ENCODE measurements at places on chromosomes 1 and 21.

GRCh38 chr1:13224480-13225060, 1.4 kb downstream of the PRAMEF18 start:
- no peak for DNase-seq

- DNase-seq = peak; percentile 52
Observed at GRCh38 chr1:230067419-230067870, 407 bp downstream of the GALNT2 start.

GRCh38 chr1:236702791-236703394, 16.6 kb downstream of the ACTN2 start:
- no peak for DNase-seq

DNA sequence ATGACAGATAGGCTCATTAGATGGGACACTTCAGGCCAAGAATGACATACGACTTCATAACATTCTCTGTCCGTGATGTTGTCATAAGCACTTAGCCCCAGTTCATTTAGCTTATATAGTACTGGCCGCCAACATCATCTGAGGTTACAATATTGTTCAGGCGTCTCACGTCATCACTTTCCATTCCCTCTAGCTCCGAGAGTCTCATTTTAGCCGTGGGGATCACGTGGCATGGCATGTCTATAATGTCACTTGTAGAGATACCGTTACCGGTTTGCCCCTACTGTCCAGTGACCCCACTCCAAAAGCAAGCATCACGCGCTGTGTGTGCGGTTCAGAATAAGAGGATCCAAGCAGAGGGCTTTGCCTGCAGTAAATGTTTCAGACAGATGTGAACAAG, 34.6 kb upstream of the HEATR1 start:
- DNase-seq = peak; percentile 79

GRCh38 chr1:183075861-183076260, 52.6 kb downstream of the LAMC1 start:
- no peak for DNase-seq

- DNase-seq = no peak
Observed at GRCh38 chr1:161266202-161266601, 7.7 kb downstream of the PCP4L1 start.

DNA sequence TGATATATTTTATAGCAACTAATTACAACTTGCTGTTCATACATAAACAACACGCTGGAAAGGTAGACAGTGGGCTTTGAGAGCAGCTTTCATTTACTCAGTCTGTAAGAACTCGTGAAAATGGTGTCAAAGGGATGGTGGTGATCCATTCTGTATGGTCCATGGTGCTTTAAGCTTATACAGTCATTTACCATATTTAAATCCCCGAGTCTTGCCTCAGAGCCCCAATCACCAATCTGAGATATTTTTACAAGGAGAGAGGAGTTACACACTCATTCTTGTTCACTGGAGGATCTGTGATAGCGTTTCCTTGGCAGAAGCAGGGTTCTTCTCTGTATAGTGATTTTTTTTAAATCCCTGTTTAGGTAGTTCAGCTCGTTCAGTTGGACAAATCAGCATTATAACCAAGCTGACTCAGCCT, 694.6 kb downstream of the USP25 start:
- DNase-seq = peak; percentile 75

GRCh38 chr21:32282992-32283391, 4.1 kb upstream of the MIS18A start:
- DNase-seq = no peak

GRCh38 chr1:55827350-55827749, 612.2 kb upstream of the USP24 start:
- DNase-seq = no peak

DNA sequence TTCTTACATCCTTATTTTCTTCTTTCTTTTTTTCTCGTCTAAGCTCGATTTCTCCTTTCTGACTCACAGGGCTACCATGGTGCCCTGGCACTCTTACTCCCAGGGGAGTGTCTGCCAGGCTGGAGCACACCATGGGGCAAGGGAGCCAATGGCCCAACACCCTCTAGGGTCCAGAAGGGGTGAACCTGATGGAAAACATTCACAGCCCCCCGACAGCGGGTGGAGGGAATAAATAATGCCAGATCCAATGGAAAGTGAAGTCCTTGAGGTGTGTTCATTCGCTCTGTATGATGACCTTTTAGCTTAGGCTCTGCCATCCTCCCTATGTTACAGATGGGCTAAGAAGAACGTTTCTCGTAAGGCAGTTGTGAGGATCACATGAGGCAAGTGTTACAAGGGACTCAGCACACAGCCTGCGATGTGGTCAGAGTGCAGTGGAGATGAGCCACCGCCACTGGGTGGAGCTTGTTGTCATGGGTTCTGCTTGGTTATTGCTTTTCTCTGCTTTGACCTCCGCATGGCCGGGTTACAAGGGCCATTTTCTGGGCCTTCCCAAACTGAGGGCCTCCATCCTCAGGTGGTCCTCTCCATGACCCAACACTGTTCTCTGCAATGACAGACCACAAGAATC, 3.5 kb upstream of the FCMR start:
- DNase-seq = no peak

- no peak for DNase-seq
Observed at GRCh38 chr1:10615332-10615731, 140.6 kb downstream of the PEX14 start.

DNA sequence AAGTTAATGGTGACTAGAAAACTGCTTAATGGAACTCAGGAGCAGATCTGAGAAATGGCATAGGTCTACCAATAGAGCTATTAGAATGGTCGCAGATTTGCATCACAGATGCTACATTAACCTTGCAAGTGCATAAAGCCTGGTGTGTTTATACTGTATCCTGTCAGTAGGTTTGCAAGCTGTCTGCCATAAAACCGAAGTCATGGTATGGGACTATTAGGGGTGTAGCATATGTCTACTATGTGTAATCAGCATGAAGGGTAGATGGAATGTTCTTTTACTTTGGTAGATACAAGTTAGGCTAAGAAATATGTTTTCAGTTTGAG, 574.2 kb upstream of the ADGRL2 start:
- no peak for DNase-seq

GRCh38 chr1:119648620-119649004, 546 bp upstream of the ZNF697 start:
- DNase-seq = no peak

GRCh38 chr21:14833241-14833640, 231.6 kb downstream of the NRIP1 start:
- no peak for DNase-seq

- no peak for DNase-seq
Observed at GRCh38 chr1:10295481-10296085, 85.2 kb downstream of the KIF1B start.

DNA sequence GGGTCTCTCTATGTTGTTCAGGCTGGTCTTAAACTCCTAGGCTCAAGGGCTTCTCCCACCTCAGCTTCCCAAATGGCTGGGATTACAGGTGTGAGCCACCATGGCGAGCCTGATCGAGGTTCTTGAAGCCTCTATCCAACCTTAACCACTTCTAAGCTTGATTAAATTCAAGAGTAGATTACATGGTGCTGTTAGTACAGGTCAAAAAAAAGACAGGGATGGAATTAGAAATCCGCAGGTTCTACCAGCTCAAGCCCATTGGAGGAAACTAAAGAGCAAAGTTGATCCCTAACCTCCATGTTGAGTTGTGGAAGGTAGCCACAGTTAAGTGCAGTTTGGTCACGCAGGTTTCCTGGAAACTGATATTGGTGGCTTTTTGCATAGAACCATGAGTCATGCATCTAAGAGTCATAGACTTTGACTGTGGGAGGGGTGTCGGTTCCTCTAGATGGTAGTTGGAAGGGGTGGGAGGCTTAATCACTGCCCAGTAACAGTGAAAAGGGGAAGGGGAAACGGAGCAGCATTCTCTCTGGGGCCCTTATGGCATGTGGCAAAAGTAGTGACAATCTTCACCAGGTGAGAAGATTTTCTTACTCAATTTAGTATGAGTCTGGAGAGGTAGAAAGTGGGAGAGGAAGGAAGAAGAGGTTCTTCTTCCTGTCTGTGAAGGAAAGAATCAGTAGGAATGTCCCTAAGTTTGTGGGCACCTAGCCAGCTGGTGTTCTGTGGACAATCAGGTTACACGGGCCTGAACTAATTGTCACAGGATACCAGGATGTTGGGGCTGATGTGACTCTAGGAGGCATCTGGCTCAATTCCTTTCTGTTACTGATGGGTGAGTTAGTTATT, 7.0 kb downstream of the CD53 start:
- DNase-seq = no peak

- no peak for DNase-seq
Observed at GRCh38 chr1:4960336-4960735, 305.9 kb downstream of the AJAP1 start.

DNA sequence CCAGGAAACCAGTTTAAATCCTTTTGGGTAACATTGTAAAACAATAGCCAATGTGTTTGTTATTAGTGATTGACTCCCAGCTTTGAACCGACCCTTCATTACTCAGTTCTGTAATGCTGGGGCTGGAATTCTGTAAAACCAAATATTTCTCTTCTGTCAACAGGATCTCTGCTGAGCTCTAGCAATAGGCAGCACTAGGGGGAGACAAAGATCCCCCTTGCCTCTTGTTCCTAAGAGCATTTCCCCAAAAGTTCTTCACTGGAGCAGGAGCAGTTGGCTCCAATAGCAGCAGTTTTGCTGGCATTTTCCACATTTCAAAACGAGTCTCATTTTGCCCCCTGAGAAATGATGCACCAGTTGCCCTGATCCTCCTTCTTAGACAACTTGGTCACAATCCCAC, 1671.1 kb downstream of the MRPL39 start:
- peak; percentile 9 for DNase-seq

DNA sequence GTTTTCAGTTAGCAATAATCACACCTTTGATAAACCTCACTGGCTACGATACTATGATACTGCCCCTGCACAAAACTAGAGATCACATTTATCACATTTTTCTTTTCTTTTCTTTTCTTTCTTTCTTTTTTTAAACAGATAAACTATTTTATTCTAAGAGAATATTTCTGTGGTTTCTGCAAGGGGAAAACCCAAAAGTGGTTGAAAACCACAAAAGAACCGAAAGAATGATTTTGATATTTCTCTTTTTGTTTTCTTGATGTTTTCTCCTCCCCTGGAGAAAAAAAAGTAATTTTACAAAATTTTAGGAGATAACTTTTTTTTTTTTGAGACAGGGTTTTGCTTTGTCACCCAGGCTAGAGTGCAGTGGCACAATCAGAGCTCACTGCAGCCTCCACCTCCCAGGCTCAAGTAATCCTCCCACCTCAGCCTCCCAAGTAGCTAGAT, 18.4 kb upstream of the FRRS1 start:
- no peak for DNase-seq

GRCh38 chr21:41364308-41364707, 2.5 kb downstream of the MX2 start:
- DNase-seq = no peak

GRCh38 chr1:3314491-3315381, 139.7 kb upstream of the ARHGEF16 start:
- no peak for DNase-seq

DNA sequence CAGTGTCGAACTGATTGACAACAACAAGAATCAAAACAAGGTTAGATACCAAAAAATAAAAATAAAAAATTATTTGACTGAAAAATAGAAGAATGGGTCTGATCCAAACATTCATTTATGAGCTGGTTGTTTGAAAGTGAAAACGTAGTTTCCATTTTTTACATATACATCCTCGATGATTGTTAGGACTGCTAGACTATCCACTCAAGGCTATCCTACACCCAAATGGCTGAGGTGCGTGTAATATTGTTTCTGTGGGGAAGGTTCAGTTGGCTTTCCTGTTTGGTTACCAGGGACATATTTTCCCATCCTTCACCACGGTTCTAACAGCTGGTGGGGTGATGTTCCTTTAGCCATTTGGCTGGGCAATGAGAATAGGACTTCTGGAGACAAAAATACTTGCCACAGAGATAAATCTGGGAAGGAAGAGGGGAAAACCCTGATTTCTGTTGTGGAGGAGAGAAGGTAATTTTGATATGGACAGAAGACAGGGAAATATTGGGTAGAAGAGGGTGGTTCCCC, 66.3 kb downstream of the MAP3K7CL start:
- no peak for DNase-seq

DNA sequence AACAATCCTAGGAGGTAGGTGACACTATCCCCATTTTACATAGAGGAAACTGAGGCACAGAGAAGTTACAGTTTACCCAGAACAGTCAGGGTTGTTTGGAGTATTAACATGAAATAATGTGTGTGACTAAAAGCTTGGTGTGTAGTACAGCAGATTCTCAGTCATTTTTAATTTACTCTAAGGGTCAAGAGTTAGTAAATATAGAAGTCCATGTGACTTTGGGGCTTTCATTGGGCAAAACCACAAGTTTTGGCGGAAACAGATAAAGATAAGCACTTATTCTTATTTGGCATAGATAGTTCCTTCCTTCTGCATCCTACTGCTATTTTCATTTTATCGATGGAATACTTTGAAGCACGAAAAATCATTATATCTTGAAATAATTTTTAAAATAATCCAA, 128.5 kb downstream of the DNM3 start:
- no peak for DNase-seq

DNA sequence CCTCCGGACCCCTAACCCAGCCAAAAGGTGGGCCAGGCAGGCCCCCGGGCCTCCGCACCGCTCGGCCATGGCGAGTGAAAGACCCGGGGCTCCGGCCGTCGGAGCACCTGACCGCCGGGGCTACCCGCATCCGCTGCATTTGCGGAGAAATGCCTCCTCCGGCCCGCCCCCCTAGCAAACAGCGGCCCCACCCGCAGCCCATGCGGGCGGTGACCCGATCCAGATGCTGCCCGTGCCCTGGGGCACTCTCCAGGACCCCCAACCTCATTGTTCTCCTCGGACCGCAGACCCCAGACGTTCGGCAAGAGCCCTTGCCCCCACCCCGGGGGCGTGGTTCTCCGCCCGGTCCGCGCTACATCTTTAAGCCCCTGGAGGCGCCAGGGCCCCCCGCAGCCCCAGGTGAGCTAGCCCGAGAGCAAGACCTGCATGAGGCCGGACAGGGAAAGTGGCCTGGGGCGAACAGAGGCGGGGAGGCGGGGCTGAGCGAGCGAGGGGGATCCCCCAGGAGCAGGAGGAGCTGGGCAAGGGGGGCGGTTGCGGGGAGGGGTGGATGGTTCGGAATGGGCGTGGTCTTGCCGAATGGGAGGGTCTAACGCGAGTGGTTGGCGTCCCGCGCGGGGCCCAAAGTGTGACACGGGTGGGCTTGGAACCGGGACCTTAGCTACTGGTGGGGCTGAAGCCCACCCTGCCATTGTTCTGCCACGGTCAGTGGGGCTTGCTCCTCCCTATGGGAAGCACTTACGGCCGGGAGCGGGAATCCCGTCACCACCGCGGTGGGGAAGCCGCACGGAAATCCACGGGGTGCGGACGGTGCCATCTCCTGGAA, 6.3 kb upstream of the CRYBG2 start:
- no peak for DNase-seq

GRCh38 chr1:115596080-115596780, 45.5 kb upstream of the VANGL1 start:
- no peak for DNase-seq

GRCh38 chr1:12255913-12256312, 26.1 kb downstream of the VPS13D start:
- DNase-seq = no peak

GRCh38 chr1:209768354-209768774, 12.5 kb downstream of the TRAF3IP3 start:
- no peak for DNase-seq

DNA sequence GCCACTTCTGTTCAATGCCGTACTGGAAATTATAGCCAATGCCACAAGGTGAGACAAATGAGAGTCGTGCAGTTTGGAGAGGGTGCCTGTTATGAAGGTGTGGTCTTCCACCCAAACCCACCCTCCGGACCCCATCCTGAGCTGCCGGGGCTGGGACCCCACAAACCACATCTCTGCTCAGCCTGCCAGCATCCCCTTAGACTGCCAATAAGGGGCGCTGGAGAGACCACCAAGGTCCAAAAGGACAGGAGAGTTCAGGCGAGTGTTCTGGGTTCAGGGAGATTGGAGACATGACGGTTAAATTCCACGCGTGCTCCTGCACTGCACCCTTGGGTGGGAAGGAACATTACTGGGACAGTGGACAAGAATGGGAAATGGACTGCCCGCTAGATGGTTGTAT, 48.7 kb upstream of the COL18A1 start:
- DNase-seq = no peak

Data from NCI-H1092 treated with DMSO at 0.1 percent for 48 hours (cell line).